Glutamatergic neuron (in vitro differentiated cells): ENCODE measurements at places on chromosomes 13 and 19.
A peak's percentile ranks its signal among the peaks of the same experiment; 100 is the strongest.

DNA sequence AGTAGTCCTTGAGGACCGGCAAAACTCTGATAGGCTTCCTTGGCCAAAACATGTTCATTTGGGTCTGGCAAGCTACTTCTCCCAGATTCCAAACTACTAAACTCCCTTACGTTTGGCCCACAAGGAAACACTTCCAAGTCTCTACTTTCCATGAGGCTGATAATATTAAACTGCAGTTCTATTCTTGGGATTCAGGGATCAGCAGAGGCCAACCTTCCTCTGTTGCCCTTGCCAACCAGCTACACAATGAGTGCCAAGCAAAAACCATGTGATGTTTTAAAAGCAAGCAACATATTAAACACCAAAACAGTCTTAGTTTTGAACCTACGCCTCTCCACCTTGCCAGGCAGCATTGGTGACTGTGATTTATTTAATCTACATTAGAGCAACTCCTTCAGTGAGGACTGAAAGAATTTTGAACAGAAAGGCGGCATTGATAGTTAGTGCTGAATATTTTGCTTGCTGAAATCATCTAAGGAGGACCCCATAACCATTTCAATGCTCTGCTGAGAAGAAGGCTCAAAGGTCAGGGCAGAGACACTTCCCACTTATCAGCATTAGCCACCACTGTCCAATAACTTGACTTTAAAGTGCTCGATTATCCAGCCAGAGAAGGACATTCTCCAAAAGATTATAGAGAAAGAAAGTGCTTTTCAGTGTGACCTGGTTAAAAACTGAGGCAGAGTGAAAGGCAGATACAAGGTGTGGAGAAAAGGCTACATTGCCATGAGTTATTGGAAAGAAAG, 287.1 kb downstream of the TBC1D4 start:
- H3K36me3 ChIP-seq: peaks cover 3% of the 10 kb centered on the region
- H3K4me3 ChIP-seq: no peak overlapping the region
- peaks cover 33% of the 10 kb centered on the region for H3K4me1 ChIP-seq
- peak overlapping the region; percentile 7 for H3K27ac ChIP-seq
- no peaks in the 10 kb centered on the region for H3K27me3 ChIP-seq
- no peak for DNase-seq

GRCh38 chr19:33177417-33177979, 16.6 kb upstream of the LRP3 start:
- DNase-seq: peak; percentile 83
- no peaks in the 10 kb centered on the region for H3K36me3 ChIP-seq
- H3K27me3 ChIP-seq: peaks cover 13% of the 10 kb centered on the region
- peak overlapping the region; percentile 83 for H3K4me3 ChIP-seq

DNA sequence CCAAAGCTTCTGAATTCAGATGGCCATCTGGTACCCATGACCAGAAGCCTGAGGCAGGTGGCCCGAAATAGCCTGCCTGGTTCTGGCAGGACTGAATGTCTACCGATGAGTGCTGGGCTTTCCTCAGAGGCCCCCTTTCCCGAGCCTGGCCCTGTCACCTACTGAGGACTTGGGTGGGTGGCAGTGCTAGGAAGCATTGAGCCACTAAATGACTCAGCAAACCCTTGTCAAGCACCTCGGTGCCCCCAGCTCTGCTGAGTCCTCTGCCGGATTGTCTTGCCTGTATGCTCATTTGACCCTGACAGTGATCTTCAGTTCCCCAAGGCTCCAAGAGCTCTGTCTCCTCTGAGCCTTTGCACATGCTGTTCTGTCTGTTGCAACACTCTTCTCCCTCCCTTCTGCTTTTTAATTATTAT, 17.9 kb downstream of the PPP1R37 start:
- peaks cover 32% of the 10 kb centered on the region for H3K4me1 ChIP-seq
- no peaks in the 10 kb centered on the region for H3K36me3 ChIP-seq
- peak overlapping the region; percentile 43 for H3K27ac ChIP-seq
- H3K4me3 ChIP-seq: no peak overlapping the region
- peaks cover 1% of the 10 kb centered on the region for H3K27me3 ChIP-seq

GRCh38 chr13:19993024-19993423, 34.5 kb downstream of the ZMYM2 start:
- peaks cover 6% of the 10 kb centered on the region for H3K4me1 ChIP-seq
- H3K4me3 ChIP-seq: no peak overlapping the region
- H3K27ac ChIP-seq: no peak overlapping the region
- no peak for DNase-seq
- H3K36me3 ChIP-seq: peaks cover 3% of the 10 kb centered on the region
- H3K27me3 ChIP-seq: peaks cover 2% of the 10 kb centered on the region

GRCh38 chr13:46816371-46816770, 19.4 kb upstream of the ESD start:
- H3K27ac ChIP-seq: no peak overlapping the region
- no peak overlapping the region for H3K4me3 ChIP-seq
- H3K36me3 ChIP-seq: peaks cover 5% of the 10 kb centered on the region
- H3K27me3 ChIP-seq: no peaks in the 10 kb centered on the region

GRCh38 chr13:80337288-80338081, 3.4 kb downstream of the SPRY2 start:
- peaks cover 6% of the 10 kb centered on the region for H3K27me3 ChIP-seq
- H3K4me3 ChIP-seq: no peak overlapping the region

DNA sequence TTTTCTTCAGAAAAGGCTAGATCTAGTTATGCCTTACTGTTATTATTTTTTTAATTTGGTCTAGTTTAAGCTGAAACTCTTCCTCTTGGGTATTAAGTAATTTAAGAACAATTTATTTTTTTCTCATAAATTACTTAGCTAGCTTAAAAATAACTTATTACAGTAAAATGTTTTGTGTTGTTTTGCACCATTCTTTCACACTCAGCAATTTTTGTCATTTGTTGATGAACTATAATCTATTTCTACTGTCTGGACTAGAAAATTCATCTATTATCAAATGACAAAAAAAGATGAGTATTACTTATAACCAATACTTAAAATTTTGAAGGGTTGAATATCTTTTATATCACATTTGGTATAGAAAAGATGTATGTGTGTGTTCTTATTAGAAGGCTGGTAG, 1.6 kb upstream of the LPAR6 start:
- no peak overlapping the region for H3K27ac ChIP-seq
- H3K36me3 ChIP-seq: peaks cover 29% of the 10 kb centered on the region
- H3K4me3 ChIP-seq: no peak overlapping the region

GRCh38 chr19:48962849-48963165, 2.3 kb upstream of the FTL start:
- H3K27ac ChIP-seq: no peak overlapping the region
- DNase-seq: no peak
- H3K36me3 ChIP-seq: no peaks in the 10 kb centered on the region
- H3K4me3 ChIP-seq: no peak overlapping the region
- peaks cover 27% of the 10 kb centered on the region for H3K4me1 ChIP-seq
- peaks cover 16% of the 10 kb centered on the region for H3K27me3 ChIP-seq

DNA sequence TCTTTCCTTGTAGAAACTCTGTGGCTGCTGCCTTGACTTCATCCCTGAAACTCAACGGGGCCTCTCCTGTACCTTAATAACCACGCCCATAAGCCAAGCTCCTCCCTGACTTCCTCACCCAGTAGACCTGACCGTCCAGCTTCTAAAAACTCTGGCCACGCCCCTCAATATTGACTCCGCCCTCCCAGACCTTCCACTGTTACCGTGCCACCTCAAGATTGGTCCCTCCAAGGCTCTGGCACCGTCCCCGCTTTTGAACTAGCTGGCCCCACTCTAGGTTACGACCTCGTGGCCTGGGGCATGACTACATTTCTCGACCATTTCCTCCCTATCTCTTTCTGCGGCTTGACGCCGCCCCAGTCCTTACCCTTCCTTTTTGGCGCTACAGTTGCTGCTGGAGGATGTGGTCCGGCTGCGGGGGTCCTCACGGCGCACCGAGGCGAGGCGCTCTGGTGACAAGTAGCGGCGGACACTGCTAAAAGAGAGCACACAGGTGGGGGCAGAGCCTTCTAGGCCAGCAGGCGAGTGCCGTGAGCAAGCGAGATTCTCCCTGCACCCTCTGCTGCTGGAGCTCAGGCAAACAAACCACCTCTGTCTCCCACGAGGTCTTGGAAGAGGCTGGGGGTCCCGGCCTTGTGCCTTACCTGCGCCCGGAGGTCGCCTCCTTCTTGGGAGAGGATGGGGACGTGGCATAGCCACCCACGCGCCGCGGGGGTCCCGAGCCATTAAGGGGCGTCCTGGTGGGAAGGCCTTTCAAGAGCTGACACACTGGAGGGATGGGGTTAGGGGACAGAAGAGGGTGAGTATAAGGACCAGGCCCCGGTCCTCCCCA, 2.3 kb upstream of the EML2 start:
- H3K36me3 ChIP-seq: peaks cover 8% of the 10 kb centered on the region
- peak; percentile 58 for DNase-seq
- peaks cover 16% of the 10 kb centered on the region for H3K4me1 ChIP-seq
- peaks cover 7% of the 10 kb centered on the region for H3K27me3 ChIP-seq
- peak overlapping the region; percentile 10 for H3K27ac ChIP-seq

GRCh38 chr19:53311044-53311443, 22.5 kb upstream of the ZNF845 start:
- H3K27me3 ChIP-seq: peaks cover 4% of the 10 kb centered on the region
- H3K4me1 ChIP-seq: no peaks in the 10 kb centered on the region
- H3K36me3 ChIP-seq: peaks cover 11% of the 10 kb centered on the region

GRCh38 chr19:15154002-15154612, 46.7 kb downstream of the NOTCH3 start:
- H3K27ac ChIP-seq: no peak overlapping the region
- H3K4me1 ChIP-seq: no peaks in the 10 kb centered on the region
- H3K27me3 ChIP-seq: peaks cover 3% of the 10 kb centered on the region
- peak; percentile 48 for DNase-seq

DNA sequence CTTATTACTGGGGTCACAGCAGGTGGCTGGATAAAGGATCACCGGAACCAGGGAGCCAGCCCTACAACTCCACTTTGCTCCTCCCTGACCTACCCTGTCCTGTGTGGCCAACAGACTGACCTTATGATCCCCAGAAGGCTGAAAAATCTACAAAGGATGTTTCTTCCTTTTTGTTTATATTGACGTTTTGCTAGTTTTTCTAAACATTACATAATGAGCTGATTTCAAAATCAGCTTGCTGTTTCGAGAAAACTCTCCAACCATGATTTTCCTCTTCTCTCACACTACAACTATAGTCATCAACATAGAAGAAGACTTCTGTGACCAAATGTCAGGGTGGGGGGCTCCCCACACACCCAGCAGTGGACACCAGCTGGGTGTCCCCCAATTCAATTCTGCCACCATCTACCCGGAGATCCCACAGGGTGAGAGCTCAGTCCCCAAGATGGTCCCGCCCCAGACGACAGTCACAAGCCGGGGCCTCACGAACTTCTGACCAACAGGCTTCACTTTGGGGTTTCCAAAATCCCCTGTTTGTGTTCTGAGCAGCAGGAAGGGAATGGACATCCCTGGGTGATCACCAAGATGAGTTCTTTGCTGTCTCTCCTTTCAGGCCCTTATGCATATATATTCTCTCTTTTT, 35.0 kb downstream of the ZNF536 start:
- no peak overlapping the region for H3K27ac ChIP-seq
- no peaks in the 10 kb centered on the region for H3K36me3 ChIP-seq
- no peak for DNase-seq
- peaks cover 4% of the 10 kb centered on the region for H3K27me3 ChIP-seq

GRCh38 chr19:48739404-48740163, 826 bp downstream of the RASIP1 start:
- H3K27ac ChIP-seq: peak overlapping the region; percentile 52
- peak; percentile 42 for DNase-seq
- no peaks in the 10 kb centered on the region for H3K36me3 ChIP-seq
- H3K4me1 ChIP-seq: peaks cover 21% of the 10 kb centered on the region

- DNase-seq: no peak
- H3K27me3 ChIP-seq: peaks cover 4% of the 10 kb centered on the region
- H3K36me3 ChIP-seq: peaks cover 6% of the 10 kb centered on the region
- H3K4me3 ChIP-seq: no peak overlapping the region
- peaks cover 9% of the 10 kb centered on the region for H3K4me1 ChIP-seq
- no peak overlapping the region for H3K27ac ChIP-seq
Observed at GRCh38 chr13:26457212-26457611, 100.3 kb upstream of the WASF3 start.

GRCh38 chr13:23960566-23961156, 63.4 kb upstream of the C1QTNF9B start:
- peaks cover 22% of the 10 kb centered on the region for H3K4me1 ChIP-seq
- H3K36me3 ChIP-seq: no peaks in the 10 kb centered on the region
- H3K4me3 ChIP-seq: no peak overlapping the region
- DNase-seq: no peak
- H3K27me3 ChIP-seq: no peaks in the 10 kb centered on the region
